ENCODE measurements at places on chromosomes 12 and 14. TPM values are rescaled to one million over a fixed set of nuclear protein-coding genes. Genes with fewer than 3 reads are reported as not detected.

- no peak for DNase-seq
- no peaks in the 10 kb centered on the region for H3K27me3 ChIP-seq
- no peak overlapping the region for H3K27ac ChIP-seq
- no peak overlapping the region for H3K4me3 ChIP-seq
Observed at GRCh38 chr14:77006132-77006531, 22.4 kb downstream of the IRF2BPL start.

- no peaks in the 10 kb centered on the region for H3K27me3 ChIP-seq
- H3K27ac ChIP-seq = no peak overlapping the region
- H3K4me3 ChIP-seq = no peak overlapping the region
- no peak for DNase-seq
- H3K36me3 ChIP-seq = no peaks in the 10 kb centered on the region
- no peaks in the 10 kb centered on the region for H3K4me1 ChIP-seq
Observed at GRCh38 chr14:80455031-80455430, 243.7 kb upstream of the DIO2 start.

Gene TSPAN9
- total RNA-seq = 62.2 TPM

DNA sequence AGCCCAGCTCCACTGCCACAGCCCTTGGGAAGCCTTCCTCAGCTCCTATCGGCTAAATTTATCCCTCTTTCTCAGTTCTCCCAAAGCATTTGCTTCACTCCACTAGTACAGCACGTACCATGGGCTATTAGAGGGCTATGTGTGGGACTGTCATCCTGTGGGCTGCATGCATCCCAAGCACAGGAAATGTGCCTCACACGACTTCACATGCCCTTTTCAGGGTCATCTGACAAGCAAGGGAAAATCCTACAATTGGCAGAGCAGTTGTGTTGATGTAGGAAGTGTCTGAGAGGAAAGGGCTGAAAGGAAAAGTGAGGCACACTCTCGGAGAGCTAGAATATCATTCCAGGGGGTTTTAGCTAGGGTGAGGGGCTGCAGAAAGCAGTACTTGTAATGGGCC, 47.6 kb downstream of the NINJ2 start:
- no peak overlapping the region for H3K4me3 ChIP-seq
- no peak for DNase-seq
- H3K36me3 ChIP-seq = no peaks in the 10 kb centered on the region
- no peaks in the 10 kb centered on the region for H3K4me1 ChIP-seq
- no peak overlapping the region for H3K27ac ChIP-seq
- H3K27me3 ChIP-seq = no peaks in the 10 kb centered on the region

- H3K4me3 ChIP-seq = no peak overlapping the region
- no peaks in the 10 kb centered on the region for H3K4me1 ChIP-seq
- no peak overlapping the region for H3K27ac ChIP-seq
- H3K27me3 ChIP-seq = no peaks in the 10 kb centered on the region
- DNase-seq = peak; percentile 64
Observed at GRCh38 chr12:51377099-51377984, 13.9 kb downstream of the GALNT6 start.

- no peaks in the 10 kb centered on the region for H3K27me3 ChIP-seq
- no peaks in the 10 kb centered on the region for H3K36me3 ChIP-seq
- peak overlapping the region; percentile 34 for H3K4me3 ChIP-seq
- DNase-seq = peak; percentile 94
- peak overlapping the region; percentile 9 for H3K27ac ChIP-seq
Observed at GRCh38 chr12:52023182-52023975, 16.6 kb downstream of the TAMALIN start.

Gene COX8C
- not detected for total RNA-seq
